CD4-positive, CD25-positive, alpha-beta regulatory T cell (primary cell): ENCODE measurements at places on chromosomes 6 and 20.
A peak's percentile ranks its signal among the peaks of the same experiment; 100 is the strongest.

DNA sequence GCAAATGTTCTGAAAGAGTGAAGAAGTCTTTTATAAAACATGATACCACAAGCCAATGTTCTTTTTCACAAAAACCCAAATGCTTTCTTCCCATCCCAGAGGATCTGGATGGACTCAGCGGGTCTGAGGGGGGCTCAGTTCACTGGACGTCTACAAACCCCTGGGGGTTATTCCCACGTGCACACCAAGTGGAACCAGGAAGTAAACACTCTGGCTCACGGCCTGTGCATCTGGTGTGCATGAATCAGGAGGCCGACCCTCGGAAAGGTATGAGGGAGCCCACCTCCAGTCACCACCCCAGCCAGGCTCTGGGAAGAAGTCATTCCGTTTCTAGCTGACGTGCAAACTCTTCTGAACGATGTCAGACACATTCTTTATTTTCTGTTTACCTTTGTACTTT is 252.2 kb downstream of the DLL1 start:
- DNase-seq: no peak

GRCh38 chr20:47982574-47983360 is 197.5 kb upstream of the SULF2 start:
- DNase-seq: no peak

- DNase-seq: no peak
Observed at GRCh38 chr6:145866456-145867396, 52.1 kb upstream of the FBXO30 start.

- no peak for DNase-seq
Observed at GRCh38 chr6:21987501-21987957, 309.3 kb downstream of the PRL start.

DNA sequence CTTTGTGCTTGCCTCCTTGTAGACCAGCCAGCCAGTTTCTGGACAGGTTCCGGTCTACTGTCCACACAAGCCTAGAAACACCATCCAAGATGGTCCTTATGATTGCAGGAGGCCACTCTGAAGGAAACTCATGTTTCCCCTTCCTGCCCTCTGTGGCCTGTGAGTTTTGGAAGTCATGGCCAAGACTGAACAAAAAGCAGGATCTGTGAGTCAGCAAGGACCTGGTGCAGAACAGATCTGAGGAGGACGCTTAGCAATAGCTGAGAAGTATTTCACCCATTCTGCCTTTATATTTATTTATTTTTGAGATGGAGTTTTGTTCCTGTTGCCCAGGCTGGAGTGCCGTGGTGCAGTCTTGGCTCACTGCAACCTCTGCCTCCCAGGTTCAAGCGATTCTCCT is 134.6 kb upstream of the EEF1E1 start:
- DNase-seq: no peak

DNA sequence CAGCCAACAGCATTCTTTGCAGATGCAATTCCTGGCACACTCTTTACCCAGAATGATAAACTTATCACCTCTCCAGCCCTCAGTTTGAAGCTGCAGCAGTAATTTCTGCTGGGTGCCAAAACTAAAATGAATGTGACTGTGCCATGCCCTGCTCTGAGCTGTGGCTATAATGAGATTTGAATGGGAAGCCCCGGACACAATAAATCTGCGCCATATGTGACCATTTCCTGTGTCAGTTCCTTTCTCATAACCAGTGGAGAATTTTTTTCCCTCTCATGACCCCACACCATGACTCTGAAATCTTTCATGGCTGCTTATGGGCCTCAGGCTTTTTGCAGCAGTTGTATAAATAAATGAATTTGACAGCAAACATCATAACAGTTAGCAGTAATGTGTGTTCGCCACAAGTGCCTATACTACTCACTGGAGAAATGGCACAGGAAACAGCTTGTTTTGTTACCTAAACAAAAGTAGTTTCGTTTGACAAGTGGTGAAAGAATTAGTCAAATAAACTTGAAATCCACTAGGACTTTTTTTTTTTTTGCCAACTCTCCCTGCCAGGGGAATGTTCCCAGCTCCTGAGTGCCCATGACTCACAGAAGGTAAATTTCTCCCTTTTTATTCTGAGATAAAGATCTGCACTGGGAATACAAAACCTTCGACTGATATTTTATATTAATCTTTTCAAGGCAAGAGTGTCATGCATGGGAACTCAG is 408.4 kb downstream of the PKHD1 start:
- no peak for DNase-seq

DNA sequence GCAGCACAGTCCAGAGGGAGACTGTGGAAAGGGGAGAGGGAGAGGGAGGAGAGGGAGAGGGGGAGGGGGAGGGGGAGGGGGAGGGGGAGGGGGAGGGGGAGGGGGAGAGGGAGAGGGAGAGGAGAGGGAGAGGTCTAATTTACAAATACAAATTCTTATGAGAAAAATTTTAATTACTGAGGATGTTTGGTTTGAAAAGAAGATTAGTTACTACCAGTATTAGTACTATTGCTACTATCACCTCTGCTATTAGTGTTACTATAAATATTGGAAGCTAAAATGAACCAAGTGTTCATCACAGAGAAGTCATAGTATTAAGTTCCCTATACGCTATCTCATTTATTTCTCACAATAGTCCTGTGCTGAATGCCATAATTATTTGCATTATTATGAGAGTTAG is 14.3 kb upstream of the TSBP1 start:
- no peak for DNase-seq

- DNase-seq: peak; percentile 32
Observed at GRCh38 chr6:24974182-24975171, 38.7 kb upstream of the RIPOR2 start.

DNA sequence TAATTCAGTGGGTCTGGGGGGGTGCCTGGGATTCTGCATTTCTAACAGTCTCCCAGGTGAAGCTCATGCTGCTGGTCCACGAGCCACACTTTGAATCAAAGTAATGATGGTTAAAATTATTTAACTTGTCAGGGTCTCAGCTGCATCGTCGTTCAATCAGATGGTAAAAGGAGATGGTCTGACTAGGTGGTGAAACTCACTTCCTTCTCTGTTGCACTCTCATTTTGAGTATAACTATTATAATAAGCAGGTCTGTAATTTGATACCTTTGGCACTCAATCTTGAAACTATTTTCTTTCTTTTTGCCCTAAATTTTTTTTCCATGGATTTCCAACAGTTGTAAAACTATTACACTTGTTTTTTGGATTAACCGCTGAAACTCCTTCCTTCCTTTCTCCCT is 292.5 kb downstream of the FARS2 start:
- no peak for DNase-seq

- DNase-seq: peak; percentile 16
Observed at GRCh38 chr6:37209461-37210205, 39.7 kb downstream of the PIM1 start.

- DNase-seq: no peak
Observed at GRCh38 chr6:16673011-16673797, 88.1 kb downstream of the ATXN1 start.

DNA sequence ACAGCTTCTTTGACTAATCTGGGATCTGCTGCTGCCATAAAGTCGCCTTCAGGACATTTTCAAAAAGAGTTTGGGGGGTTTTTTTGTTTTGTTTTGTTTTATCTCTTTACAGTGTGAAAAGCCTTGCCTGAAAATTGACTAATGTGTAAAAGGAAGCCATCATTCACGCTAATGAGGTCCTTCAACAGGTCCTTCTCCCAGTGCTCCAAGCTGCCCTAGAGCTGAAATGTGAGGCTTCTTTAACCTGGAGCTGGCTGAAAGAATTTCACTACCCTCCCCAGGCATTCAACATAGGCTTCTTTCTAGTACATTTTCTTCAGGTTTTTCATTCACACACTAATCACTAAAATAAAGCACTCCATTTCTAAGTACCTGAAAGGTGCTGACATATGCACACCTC is 145.1 kb upstream of the PRDM1 start:
- no peak for DNase-seq

DNA sequence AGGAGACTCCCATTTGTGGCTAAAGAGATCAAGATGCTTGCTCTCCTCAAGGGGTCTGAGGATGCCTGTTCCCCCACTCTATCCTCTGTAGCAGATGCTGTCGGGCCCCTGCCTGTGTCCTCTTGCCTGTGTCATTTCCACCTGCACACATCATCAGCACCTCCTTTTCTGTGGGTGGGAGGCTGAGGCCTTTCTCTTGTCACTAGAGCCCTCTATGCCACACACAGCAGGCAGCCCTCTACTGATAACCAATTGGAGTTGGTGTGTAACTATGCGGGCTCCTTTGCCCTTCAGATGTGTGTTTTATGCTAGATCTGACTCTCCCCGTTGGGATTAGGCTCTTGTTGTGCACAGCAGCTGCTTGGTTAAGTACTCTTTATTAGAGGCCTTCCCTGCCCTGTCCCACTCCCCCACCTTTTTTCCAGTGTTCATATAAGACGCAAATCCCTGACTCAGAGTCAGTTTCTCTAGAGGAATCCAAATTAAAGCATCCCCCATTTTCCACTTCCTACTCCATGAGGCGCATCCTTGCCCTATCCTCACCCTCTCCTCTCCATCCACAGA is 7.7 kb downstream of the TREML2 start:
- DNase-seq: no peak

- DNase-seq: no peak
Observed at GRCh38 chr6:24775520-24776058, 852 bp downstream of the GMNN start.

GRCh38 chr6:117600008-117600743 is 2.1 kb downstream of the GOPC start:
- DNase-seq: no peak

DNA sequence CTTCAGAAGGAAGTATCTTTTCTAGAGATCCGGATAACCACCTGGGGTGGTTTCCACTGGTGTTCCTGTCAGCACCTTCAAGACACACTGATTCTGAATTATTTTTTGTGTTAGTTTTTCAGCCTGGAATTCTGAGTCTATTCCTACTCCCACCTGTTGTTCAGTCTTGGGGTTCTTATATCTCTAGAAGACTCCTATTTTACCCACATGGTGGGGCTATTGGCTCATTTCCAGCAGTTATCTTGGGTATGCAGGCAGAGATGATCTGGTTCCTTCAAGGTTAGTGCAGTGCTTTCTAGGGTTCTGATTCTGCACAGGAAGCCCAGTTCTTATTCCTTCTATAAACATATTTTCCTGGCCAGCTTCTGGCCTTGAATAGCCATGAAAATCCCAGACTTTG is 175.6 kb upstream of the PDE7B start:
- DNase-seq: peak; percentile 18

DNA sequence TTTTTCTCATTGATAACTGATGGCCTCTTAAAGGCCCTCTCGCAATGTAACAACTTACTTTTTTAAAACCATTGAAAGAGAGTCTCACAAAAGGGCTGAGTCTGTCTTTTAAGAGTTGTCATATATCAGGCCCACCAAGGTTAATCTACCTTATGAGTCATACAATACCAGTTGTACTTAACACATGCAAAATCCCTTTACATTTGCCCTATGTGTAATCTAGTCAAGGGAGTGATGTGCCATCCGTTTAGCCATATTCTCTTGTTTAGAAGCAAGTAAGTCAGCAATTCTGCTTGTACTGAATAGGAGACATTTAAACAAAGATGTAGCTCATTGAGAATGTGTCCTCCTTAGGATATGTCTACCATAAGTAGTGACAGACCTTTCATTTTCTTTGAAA is 143.7 kb downstream of the TENT5A start:
- DNase-seq: no peak

- no peak for DNase-seq
Observed at GRCh38 chr20:46990017-46990595, 95.5 kb downstream of the EYA2 start.

GRCh38 chr20:9068841-9069663 is at the start of gene PLCB4:
PLCB4 (plus strand) TSS chr20:9069087; CDS start chr20:9307815, 238,728 bp downstream.
- no peak for DNase-seq

DNA sequence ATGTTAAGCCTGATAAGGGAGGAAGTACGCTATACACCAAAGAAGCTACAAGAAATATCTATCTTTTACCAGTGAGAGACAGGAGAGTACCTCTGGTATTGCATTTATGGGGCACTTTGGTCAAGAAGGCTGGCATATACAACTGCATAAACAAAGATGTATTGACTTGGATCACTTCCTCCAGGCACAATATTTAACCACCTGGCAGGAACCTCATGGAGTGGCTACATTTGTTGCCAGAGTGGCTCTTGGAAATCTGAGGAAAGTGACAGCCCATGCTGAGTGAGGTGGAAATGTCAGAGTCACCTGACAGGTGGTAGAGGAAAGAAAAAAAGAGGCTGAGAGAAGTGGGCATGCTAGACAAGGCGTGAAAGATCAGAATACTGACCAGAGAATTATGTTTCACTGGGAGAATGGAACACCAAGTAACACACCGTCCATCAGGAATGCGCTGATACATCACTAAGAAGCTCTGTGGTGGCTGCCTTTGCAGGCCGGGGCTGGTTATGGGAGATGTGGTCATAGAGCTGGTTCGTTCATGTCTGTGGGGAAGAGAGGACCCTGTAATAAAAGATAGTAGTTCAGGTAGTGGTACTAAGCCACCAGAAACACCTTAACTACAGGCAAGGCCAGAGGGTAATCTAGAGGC is 61.4 kb upstream of the UFL1 start:
- DNase-seq: no peak

DNA sequence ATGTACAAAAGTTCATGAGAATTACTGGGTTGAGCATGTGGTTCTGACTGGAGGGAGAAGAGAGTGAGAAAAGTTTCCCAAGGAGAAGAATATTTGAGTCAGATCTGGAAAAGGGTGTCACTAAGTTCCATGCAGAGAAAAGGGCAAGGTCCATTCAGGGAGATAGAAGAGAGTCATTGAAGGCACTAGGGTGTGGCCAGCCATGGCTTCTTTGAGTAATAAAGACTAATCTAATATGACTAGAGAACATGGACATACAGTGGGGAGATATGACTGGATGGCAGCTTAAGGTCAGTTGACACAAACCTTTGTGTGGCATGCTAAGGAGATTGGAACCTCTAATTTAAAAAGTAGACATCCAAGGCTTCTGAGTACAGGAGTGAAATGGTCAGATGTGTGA is 10.7 kb upstream of the SLC17A4 start:
- DNase-seq: no peak

DNA sequence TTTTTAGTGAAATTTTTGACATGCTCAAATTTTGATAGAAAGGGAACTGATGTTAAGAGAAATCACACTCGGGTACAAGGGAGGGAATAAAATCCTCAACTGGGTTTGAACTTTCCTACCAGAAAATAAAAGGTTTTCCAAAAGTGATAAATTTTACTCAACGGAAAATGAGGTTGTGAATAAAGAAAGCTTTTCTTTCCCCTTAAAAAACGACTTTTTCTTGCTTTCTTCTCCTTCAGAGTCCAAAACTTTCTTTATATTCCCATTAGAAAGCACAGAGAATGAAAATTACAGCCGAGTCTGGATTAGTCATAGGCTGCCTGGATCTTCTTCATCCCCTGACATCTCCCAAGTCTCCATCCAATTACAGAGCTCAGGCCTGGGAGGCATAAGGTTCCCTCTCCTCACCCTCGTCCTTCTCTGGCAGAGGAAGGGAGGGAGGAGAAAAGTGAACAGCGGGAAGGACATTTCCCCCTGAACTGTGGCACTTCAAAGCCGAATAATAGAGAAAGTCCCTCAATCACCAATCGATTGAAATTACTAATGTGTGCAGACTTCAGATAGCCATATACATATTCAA is 28.1 kb upstream of the QKI start:
- no peak for DNase-seq
